ENCODE measurements at places on chromosomes 11 and 22. TPM values are rescaled to one million over a fixed set of nuclear protein-coding genes. Genes with fewer than 3 reads are reported as not detected.

Gene SOX10
- polyA plus RNA-seq, result 0.05 TPM

Gene RASSF10
- polyA plus RNA-seq, result not detected

Gene TRIM49D1
- not detected for polyA plus RNA-seq

Gene TRIM34
- 17.5 TPM for polyA plus RNA-seq

Gene MRGPRX4
- polyA plus RNA-seq, result not detected

Gene BCO2
- 0.70 TPM for polyA plus RNA-seq

Gene DSCAML1
- polyA plus RNA-seq, result 0.03 TPM

Gene FGF4
- not detected for polyA plus RNA-seq

Gene APLNR
- polyA plus RNA-seq, result not detected
